ENCODE measurements at places on chromosomes 5 and 9.
A peak's percentile ranks its signal among the peaks of the same experiment; 100 is the strongest.

DNA sequence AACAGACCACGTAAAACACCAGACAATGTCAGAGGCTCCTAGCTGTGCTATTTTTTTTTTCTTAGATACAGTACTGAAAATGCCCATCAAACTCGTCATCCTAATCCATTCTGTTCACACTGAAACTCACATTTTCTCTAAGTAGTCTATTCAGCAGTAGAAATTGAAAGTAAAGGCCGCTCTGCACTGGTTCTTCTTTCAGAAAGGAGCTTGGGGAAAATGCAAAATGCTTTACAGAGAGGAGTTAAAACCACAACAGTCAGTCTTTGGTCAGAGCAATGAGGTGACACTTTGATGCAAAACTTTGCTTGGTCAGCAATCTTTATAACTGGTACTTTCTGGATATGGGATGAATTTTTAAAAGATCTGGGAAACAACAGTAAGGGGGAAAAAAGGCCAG is 43.8 kb upstream of the SUSD1 start:
- no peak for DNase-seq

DNA sequence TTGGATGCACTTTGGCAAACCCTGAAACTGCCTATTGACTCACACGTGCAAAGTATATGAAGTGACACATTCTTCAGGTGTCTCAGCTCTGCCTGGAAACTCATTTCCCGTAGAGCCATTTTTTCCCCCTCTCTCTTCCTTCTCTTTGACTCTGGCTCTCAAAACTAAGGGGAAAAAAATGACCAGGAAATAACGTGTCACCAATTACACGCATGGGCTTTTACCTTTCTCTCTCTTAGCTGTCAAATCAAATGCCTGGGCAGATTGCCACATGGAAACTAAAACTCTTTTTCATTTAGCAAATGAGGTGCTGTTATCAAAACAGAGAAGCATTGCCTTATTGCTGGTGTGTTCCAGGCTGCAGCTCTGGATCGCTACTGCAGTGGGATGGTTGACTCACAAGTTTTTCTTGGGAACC is 18.3 kb upstream of the IFNK start:
- no peak for DNase-seq

DNA sequence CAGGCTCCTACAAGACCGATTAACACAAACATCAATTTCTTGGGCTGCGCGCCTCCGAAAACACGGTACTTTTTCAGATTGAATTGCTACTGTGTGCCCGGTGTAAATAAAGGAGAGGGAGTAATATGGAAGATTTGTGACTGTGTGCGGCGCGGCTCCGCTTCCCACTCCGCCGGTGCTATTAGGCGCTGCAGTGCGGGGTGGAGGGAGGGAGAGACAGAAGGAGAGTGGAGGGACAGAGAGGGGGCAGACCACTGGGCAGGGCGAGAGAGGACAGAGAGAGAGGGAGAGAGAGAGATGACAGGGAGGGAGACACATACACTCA is 24.7 kb upstream of the RNU6ATAC start:
- no peak for DNase-seq

GRCh38 chr5:31755676-31756230 is 116.8 kb downstream of the PDZD2 start:
- no peak for DNase-seq

- DNase-seq, result peak; percentile 37
Observed at GRCh38 chr9:104386425-104387069, 117.5 kb upstream of the OR13F1 start.

- DNase-seq, result no peak
Observed at GRCh38 chr5:106269252-106269843, 1401.4 kb downstream of the EFNA5 start.
